ENCODE measurements at places on chromosomes 7 and 10. TPM values are rescaled to one million over a fixed set of nuclear protein-coding genes. Genes with fewer than 3 reads are reported as not detected.

DNA sequence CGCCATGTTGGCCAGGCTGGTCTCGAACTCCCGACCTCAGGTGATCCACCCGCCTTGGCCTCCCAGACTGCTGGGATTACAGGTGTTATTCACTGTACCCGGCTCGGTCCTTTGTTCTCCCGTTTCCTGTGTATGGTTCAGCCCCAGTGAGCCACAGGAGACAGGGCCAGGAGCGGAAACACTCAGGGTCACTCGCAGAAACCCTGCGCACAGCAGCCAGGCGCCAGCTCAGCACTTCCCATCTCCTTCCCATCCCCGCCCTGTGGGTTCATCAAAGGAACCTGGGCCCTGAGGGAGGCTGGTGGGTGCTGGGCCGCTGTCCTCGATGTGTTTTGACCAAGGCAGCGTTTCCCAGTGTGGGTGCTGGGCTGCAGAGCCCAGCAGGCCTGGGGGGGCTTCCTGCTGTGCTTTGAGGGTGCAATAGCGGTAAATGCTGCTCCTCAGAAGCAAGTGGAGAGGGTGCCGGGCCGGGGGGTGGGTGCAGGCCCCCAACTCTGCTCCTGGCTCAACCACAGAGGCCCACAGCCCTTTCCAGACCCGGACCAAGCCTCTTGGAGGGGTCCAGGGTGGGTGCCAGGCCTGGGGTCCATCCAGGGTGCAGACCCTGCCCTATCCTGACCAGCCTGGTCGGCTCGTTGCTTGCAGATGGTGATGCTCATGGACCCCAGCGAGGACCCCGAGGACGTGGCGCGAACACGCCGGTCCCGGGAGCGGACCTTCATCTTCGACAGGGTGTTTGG lies 15.3 kb upstream of the CHST12 start:
- DNase-seq, result no peak

DNA sequence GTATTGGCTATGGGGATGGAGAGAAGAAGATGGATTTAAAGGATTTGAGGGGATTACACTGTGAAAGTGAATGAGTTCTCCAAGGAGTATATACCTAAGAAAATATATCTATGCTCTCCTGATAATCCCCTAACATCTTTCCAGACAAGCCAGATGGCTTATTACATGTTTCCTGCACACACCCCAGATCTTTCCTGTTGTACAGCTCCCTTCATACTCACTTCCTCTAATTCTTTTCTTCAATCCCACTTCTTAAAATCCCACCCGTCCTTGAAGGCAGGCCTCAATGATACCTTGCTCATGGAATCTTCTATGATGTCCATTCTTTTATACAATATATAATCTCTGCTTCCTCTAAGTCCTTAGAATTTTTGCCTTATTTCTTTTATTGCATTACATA lies 317.2 kb upstream of the DGKB start:
- DNase-seq, result no peak

- DNase-seq, result no peak
Measured at GRCh38 chr7:143295870-143296269, 7.7 kb downstream of the CASP2 start.

DNA sequence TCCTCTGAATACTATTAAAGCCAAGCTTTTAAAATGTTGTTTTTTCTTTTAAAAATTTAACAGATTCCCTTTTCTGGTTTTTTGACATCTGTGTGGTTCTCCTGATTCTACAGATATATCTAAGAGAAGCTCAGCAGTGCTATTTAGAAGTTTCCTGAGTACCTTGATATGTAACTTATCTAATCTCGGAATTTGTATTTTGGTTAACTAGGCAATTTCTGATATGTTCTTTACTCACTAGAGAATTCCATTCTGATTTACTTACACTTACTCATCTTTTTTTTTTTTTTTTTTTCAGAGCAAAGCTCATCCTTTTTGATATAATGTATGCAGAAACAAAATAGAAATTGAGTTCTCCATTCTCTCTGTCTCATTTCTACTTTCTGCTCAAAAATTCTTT lies 63.8 kb downstream of the PALS2 start:
- DNase-seq, result no peak

The TUBAL3 gene
- 0.16 TPM for total RNA-seq

The SLC18A3 gene
- total RNA-seq, result 0.11 TPM

The ZNF503 gene
- total RNA-seq, result 12.1 TPM

The TAC1 gene
- 1.7 TPM for total RNA-seq

Measured in urinary bladder (tissue), 4 donors.